Activated T-helper 1 cell treated with anti-CD3 and anti-CD28 coated beads, Interleukin-2, amount 50 U/mL, for 16 hours (primary cell): ENCODE measurements at places on chromosomes 7 and 10.

DNA sequence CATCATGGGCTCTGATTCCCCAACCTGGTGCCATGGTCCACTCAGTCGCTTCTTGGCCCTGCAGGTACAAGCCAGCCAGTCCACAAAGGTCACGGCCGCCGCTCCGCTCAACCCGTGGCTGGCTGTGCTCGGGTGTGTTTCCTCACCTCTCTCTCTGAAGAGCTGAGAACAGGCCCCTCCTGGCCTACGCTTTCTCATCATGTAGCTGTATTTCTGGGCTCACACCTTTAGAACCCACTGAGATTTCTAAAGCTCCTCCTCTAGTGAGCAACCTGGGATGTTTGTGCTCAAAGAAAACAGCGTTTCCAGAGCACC, 30.2 kb downstream of the PTPRN2 start:
- no peak for DNase-seq

- no peak for DNase-seq
Measured at GRCh38 chr7:1992554-1992953, 240.2 kb downstream of the MAD1L1 start.

DNA sequence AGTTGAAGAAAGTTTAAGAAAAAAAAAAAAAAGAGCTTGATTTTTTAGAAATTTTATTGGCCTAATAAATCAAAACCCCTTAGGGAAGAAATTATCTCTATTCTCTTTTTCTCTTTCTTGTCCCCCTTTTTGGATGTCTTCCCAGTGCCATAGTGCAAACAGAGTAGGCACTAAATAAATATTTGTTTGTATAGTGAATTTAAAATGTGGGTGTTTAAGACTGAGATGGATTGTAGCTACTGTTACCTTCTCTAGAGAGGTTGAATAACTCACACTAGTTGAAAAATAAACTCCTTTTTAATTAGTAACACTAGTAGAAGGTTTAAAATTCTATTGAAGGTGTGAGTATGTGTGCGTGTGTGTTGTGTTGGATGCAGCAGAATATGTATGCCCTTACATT, 783.8 kb downstream of the NXPH1 start:
- no peak for DNase-seq

GRCh38 chr7:79221211-79221610, 232.3 kb downstream of the MAGI2 start:
- DNase-seq = no peak

- no peak for DNase-seq
Measured at GRCh38 chr10:113843972-113844485, 9.9 kb downstream of the DCLRE1A start.

DNA sequence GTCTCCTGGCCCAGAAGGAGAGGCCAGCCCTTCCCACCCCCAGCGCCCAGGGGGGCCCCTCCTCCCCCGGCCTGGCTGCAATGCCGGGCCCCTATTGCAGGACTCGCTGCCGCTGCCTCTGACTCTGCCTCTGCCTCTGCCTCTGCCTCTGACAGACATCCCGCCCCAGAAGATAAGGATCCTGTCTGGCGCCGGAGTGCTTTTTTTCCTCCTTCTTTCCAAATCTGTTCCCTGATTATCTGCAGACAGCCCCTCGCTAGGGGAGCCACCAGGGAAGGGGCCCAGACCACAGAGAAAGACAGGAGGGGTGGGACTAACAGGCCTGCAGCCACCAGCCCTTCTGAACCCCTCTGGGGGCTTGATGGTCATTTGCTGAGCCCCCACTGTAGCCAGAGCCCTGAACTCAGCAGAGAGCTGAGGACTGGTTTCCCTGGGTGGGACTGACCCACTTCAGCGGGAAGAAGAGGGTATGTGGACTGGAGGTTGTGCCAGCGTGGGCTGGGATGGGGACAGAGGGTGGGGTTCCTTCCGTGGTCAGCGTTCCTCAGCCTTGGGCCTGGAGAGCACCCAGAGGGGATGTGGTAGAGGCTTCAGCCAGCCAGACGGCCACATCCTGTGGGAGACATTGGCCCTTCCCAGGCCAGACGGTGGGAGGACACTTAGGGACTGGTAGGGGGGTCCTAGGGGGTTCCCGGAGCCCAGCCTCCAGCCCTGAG, 22.8 kb downstream of the UNC5B start:
- DNase-seq = no peak

DNA sequence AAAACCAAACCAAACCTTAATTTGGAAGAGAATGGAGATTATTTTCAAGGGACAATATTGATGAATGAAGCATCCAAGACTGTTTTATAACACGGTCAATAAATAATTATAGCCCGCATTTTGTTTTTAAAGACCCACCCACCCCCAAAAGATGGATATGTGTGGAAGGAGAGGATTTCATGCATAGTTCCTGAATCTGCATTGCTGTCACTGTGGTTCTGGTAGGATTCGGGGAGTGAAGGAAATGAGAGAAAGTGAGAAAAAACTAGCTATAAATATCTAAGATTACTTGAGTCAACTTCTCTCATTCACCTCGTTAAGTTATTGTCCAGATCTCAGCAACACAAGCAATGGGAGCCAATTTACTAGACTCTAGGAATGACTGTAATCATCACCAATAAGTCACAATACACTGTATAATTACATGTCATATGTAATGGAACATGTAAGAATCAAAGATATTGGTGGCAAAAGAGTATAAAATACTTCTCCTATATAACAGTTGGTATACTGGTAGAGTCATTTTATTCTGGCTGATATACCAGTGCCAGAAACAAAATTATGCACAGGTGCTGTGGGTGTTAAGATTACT, 30.2 kb downstream of the NAMPT start:
- no peak for DNase-seq

- DNase-seq = no peak
Measured at GRCh38 chr7:117325836-117326235, 3.0 kb upstream of the WNT2 start.

- no peak for DNase-seq
Measured at GRCh38 chr10:86644152-86644793, 10.1 kb upstream of the OPN4 start.

DNA sequence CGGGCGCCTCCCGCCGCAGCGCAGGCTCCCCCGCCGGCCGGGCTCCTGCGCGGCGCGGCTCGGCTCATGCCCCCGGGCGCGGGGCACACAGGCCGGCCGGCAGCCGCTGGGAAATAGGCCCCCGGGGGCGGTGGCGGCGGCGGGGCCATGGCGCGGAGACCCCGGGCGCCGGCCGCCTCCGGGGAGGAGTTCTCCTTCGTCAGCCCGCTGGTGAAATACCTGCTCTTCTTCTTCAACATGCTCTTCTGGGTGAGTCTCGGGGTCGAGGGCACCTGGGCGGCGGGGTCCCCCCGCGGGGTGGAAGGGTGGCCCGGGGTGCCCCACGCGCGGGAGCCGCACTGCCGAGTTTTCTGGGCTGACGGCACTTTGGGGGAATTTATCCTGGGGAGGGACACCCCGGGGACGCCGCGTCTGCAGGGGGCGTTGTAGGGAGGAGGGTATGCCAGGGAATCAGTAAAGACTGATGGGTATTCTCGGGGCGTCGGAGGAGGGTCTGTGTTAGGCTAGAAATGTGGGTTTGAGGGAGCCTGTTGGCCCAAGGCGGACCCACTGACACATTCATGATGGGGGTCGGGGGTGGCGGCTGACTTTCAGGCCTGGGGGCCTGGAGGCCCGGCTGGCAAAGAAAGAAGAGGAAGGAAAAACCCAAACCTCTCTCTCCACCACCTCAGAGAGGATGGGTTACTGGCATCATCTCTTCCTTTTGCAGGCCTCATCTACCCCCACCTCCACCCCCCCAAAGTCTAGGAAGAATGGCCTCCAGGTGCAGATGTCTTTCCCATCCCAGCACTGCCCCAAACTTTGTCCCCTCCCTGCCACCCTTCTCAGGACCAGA, 544 bp downstream of the TSPAN33 start:
- DNase-seq = no peak

- no peak for DNase-seq
Measured at GRCh38 chr7:157513682-157514081, 176.9 kb downstream of the DNAJB6 start.

GRCh38 chr10:85643845-85644525, 722.6 kb downstream of the GRID1 start:
- DNase-seq = no peak

DNA sequence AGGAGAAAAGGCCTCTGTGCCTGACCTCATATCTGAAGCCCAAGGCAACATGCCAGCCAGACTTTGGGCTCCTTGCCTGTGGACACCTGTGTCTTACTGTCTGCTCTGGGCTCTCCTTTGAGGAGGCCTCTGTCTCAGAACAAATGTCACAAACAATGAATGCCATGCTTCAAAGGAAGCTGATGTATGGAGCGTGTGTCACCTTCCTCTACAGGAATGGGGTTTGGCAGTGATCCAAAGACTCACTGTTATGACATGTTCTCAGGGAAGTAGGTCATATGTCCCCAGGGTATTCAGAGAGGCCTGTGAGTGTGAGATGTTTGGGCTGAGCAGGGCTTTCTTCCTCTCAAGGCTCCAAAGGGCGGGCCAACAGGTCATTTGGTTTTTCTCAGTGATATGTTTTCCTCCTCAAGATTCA, 38.4 kb downstream of the PTPRE start:
- DNase-seq = no peak

- DNase-seq = no peak
Measured at GRCh38 chr10:32751582-32751981, 206.4 kb downstream of the ITGB1 start.

- no peak for DNase-seq
Measured at GRCh38 chr7:45443263-45443662, 130.9 kb upstream of the ADCY1 start.

DNA sequence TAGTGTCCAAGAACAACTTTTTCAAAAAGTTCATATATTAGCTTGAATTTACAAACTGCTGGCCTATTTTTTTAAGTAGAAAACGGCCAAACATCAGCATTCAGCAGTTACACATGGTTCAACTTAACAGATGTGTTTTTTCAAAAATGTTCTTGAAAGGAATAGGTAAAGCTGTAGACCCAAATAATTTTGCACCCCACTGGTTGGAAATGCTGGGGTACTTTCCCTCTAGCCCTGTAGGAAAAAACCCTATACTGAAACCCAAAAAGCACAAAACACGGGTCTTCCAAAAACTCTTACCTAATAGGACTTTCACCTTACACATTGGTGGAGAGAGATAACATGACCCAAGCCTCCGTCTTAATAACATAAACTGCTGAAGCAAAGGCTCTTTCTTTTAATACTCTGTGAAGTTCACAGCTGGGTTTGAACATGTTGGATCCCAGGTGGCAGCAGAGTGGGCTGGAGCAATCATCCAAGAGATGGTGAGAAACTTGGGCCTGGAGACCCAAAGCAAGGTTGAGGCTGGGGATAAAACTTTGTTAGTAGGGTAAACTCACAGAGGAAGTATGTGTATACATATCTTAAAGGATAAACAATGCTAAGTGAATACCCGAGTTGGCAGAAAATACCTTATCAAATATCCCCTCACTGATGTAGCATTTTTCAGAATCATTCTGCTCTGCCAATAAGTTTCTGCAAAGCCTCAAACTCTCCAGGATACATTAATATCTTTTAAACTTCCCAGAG, 629 bp upstream of the DNAJC9 start:
- DNase-seq = no peak

- DNase-seq = no peak
Measured at GRCh38 chr7:128321044-128321422, 22.7 kb downstream of the RBM28 start.

DNA sequence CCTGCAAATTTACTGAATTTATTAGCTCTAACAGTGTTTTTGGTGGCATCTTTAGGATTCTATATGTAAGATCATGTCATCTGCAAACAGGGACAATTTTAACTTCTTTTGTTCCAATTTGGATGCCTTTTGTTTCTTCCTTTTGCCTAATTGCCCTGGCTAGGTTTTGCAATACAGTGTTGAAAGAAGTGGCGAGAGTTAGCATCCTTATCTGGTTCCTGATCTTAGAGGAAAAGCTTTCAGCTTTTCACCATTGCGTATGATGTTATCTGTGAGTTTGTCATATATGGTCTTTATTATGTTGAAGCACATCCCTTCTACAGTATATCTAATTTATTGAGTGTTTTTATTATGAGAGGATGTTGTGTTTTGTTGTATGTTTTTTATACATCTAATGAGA, 301.4 kb downstream of the PTPRN2 start:
- DNase-seq = no peak

DNA sequence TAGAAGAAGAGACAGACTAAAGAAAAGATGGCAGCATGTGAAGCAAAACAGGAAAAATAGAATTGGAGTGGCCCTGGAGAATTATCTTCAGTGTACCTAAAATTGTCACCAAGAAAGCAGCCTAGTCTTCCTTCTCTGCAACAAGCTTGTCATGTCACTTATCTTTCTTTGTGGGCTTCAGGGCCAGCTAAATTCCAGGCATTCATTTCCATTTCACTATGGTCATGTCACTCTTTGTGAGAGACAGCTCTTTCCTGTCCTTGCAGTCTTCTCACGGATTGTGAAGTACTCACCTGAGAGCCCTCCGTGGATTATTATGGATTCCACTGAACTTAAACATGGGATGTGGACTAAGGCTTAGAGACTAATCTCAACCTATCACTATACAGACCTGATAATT, 9.0 kb upstream of the HKDC1 start:
- no peak for DNase-seq

GRCh38 chr10:19071946-19072345, 23.3 kb downstream of the MALRD1 start:
- no peak for DNase-seq

DNA sequence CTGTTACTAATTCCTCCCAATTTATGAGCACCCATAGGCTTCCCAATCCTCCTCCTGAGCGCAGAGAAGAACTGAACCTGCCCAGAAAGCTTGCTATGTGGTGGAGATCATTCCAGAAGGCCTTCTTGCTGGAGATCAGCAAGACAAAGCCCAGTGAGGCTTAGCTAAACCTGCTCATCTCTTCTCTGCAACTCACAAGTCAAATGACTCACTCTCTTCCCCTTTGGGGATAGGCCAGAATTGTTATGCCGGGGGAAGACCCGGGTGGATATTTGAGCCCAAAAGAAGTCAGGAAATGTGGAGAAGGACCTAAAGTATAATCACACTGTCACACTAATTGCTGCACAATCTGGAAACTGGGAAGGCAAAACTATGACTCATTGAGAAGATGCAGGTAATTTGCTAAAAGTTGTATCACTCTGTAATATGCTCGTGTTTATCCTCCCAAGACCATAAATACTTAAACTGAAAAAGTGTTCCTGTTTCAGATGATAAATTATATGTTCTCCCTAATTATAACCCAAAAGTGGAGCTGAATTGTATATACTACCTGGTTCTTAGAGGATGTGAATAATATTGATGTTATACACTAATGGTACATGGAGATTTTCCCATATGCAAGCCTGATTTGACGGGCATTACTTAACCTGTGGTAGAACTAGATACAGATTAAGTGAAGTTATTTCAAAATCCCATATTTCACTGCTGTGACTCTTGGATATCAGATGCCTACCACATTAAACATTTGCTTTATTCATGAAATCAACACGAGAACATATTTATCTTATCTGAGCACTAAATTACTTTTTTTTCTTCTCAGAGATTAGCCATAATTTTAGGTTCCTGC, 6.4 kb downstream of the NEBL start:
- DNase-seq = no peak

GRCh38 chr10:61842755-61843497, 58.6 kb upstream of the ARID5B start:
- DNase-seq = no peak

DNA sequence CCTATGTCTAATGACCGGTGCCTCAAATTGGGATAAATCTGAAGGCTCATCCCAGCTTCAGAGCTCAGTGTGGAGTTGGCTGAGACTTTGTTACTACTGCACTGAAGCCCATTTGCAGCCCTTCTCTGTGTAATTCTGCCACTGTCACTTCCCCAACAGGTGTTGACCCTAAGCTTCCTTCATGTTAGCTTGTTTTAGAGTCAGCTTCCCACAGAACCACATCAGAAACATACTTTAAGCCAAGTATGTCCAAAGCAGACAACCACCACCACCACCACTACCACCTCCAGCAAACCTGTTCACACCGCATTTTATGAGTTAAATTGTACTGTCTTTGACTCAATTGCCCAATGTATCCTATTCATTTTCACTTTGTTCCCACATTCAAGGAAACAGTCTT, 25.2 kb upstream of the GNAT3 start:
- no peak for DNase-seq
